T-helper 17 cell (primary cell): ENCODE measurements at places on chromosomes 12 and 14.

DNA sequence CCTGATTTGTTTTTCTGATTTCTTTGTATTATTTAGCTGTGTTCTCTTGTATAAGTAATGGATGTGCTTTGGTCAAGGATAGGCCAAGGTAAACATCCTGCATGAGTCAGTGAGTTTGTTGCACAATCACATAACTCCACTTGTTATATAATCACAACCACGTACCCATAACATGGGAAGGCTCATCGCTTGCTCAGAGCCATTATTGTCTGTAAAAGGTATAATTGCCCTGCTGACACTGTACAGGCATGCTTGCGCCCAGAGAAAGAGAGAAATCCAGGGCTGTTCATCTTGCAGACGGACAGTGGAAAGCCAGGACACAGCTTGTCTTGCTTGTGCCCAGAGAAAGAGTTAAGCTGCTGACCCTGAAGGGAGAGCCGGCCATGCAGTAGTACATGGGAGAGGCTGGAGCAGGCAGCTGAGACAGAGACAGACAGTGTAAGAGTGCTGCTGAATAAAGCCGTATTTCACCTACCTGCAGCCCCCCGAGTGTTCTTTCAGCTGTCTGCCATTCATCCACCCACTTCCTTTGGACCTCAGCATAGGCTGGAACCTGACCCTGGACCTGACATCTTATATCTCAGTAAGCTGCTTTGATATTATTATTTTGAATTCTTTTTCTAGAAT is 174.7 kb upstream of the DAAM1 start:
- no peak overlapping the region for H3K27ac ChIP-seq
- H3K36me3 ChIP-seq: no peaks in the 10 kb centered on the region
- H3K4me3 ChIP-seq: no peak overlapping the region

- peaks cover 24% of the 10 kb centered on the region for H3K4me1 ChIP-seq
- H3K27me3 ChIP-seq: peaks cover 79% of the 10 kb centered on the region
- H3K27ac ChIP-seq: peak overlapping the region; percentile 77
- DNase-seq: no peak
These were observed 62.6 kb downstream of the FBXL14 start for GRCh38 chr12:1531654-1532374.

DNA sequence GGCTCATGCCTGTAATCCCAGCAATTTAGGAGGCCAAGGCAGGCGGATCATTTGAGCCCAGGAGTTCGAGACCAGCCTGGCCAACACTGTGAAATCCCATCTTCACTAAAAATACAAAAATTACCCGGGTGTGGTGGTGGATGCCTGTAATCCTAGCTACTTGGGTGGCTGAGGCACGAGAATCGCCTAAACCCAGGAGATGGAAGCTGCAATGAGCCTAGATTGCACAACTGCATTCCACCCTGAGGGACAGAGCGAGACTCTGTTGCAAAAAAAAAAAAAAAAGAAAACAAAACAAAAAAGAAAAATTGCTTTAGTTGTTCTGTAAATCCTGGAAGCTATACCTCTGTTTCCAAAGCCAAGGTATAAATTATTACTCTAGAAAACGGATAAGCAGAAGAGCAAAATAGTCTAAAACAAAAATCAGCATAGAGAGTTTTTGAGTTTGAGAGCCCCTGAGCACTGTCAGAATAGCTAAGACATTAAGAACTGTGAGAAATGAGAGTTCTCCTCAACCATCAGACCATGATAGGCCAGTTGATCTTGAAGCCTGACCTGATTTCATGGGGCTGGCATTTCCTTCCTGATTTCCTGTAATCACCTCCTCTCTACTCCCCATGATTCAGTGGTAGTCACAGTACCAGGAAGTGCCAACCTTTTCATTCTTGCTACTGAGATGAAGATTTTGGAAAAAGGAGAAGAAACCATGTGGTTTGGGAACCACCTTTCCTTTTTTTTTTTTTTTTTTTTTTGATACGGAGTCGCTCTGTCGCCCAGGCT is 31.7 kb downstream of the ATP2A2 start:
- H3K27ac ChIP-seq: peak overlapping the region; percentile 90
- H3K4me3 ChIP-seq: peak overlapping the region; percentile 79
- peaks cover 5% of the 10 kb centered on the region for H3K36me3 ChIP-seq
- peaks cover 28% of the 10 kb centered on the region for H3K4me1 ChIP-seq
- no peak for DNase-seq

GRCh38 chr12:5258498-5258897 is 173.4 kb upstream of the NTF3 start:
- peaks cover 4% of the 10 kb centered on the region for H3K27me3 ChIP-seq
- H3K4me3 ChIP-seq: no peak overlapping the region
- no peak for DNase-seq
- H3K4me1 ChIP-seq: no peaks in the 10 kb centered on the region
- no peak overlapping the region for H3K27ac ChIP-seq

GRCh38 chr12:56880125-56880992 is 53.8 kb downstream of the SDR9C7 start:
- peaks cover 42% of the 10 kb centered on the region for H3K27me3 ChIP-seq
- DNase-seq: no peak
- no peak overlapping the region for H3K4me3 ChIP-seq
- no peak overlapping the region for H3K27ac ChIP-seq
- H3K36me3 ChIP-seq: peaks cover 4% of the 10 kb centered on the region

DNA sequence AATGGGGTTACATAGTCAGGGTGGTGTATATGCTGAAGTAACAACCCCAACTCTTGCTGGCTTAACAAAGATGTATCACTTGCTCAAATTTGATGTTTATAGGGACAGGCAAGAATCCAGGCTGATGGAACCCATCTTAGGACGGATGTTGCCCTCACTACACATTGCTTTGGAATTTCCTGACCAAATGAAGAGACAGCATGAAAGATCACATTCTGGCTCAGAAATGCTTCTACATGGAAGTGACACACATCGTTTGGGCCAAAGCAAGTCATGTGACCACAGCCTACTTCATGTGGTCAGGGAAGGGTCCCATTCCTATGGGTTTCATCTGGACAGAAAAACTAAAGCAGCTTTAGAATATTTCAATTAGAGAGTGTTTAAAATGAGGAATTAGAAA is 345.8 kb downstream of the TMEM132D start:
- H3K4me3 ChIP-seq: no peak overlapping the region
- no peaks in the 10 kb centered on the region for H3K27me3 ChIP-seq
- no peak overlapping the region for H3K27ac ChIP-seq
- H3K36me3 ChIP-seq: no peaks in the 10 kb centered on the region
- H3K4me1 ChIP-seq: no peaks in the 10 kb centered on the region
- DNase-seq: no peak

- H3K4me3 ChIP-seq: no peak overlapping the region
- H3K27ac ChIP-seq: no peak overlapping the region
- H3K4me1 ChIP-seq: no peaks in the 10 kb centered on the region
- no peaks in the 10 kb centered on the region for H3K27me3 ChIP-seq
- no peak for DNase-seq
These were observed 1.2 kb downstream of the SOX5 start for GRCh38 chr12:23948291-23948690.

GRCh38 chr12:21891751-21892217 is 49.4 kb downstream of the ABCC9 start:
- no peak overlapping the region for H3K27ac ChIP-seq
- peaks cover 10% of the 10 kb centered on the region for H3K27me3 ChIP-seq

- H3K4me1 ChIP-seq: no peaks in the 10 kb centered on the region
- peaks cover 20% of the 10 kb centered on the region for H3K36me3 ChIP-seq
- no peak overlapping the region for H3K27ac ChIP-seq
These were observed 25.1 kb upstream of the ZNF268 start for GRCh38 chr12:133156125-133156690.

DNA sequence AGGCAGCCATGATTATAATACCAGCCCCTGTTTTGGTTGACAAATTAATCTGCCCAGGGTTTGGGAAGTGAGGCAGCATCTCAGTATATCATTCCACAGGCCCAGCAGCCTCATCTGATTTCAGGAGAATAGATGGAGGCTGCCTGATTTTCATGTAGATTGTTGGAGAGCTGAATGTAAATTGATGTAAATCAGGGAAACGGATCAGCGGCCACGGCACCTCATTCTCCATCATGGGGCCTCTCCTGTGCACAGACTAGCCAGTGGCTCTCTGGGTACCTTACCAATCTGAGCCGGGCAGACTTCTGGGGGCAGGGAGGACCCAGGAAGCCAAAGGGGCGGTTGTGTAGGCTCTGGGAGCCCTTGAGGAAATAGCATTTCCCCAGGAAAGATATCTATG is 63.7 kb upstream of the GSC start:
- H3K27me3 ChIP-seq: no peaks in the 10 kb centered on the region
- H3K27ac ChIP-seq: no peak overlapping the region
- H3K36me3 ChIP-seq: no peaks in the 10 kb centered on the region

DNA sequence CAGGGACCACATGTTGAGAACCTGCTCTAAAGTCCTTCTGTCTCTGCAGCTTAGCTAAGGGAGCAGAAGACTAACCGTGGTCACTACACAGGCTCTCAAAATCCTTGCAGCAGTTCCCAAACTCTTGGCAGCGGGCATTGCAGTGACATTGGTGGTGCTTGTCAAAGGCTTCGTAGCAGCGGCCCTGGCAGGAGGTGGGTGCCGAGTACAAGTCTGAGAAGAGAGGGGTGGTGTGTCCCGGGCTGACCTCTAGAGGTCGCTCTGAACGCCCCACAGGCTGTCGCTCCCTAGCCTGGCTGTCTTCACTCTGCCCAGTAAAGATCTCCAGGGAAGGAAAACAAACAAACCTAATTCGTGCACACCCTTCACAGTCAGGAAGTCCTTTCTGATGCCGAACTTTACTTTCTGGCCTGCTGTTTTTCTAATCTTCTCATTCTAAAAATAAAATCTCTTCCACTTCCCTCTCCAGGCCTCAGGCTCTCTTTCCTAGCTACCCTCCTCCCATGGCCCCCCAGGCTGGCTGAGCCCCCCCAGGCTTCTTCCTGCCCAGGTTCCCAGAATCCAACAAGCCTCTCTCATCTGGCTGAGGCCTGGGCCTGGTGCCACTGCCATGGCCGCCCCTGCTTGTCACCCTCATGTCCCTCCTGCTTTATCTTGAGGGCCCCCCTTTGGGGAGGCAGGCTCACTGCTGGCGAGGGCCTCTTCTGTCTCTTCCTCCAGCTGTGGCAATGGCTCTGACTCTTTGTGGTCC is 7.7 kb downstream of the ENDOU start:
- H3K36me3 ChIP-seq: no peaks in the 10 kb centered on the region
- H3K27ac ChIP-seq: peak overlapping the region; percentile 86
- peaks cover 24% of the 10 kb centered on the region for H3K4me1 ChIP-seq
- no peak for DNase-seq
- H3K4me3 ChIP-seq: no peak overlapping the region
- no peaks in the 10 kb centered on the region for H3K27me3 ChIP-seq

GRCh38 chr14:92531106-92531873 is 17.7 kb downstream of the RIN3 start:
- H3K36me3 ChIP-seq: no peaks in the 10 kb centered on the region
- DNase-seq: no peak
- peaks cover 26% of the 10 kb centered on the region for H3K4me1 ChIP-seq
- peak overlapping the region; percentile 9 for H3K27ac ChIP-seq
- H3K4me3 ChIP-seq: no peak overlapping the region

DNA sequence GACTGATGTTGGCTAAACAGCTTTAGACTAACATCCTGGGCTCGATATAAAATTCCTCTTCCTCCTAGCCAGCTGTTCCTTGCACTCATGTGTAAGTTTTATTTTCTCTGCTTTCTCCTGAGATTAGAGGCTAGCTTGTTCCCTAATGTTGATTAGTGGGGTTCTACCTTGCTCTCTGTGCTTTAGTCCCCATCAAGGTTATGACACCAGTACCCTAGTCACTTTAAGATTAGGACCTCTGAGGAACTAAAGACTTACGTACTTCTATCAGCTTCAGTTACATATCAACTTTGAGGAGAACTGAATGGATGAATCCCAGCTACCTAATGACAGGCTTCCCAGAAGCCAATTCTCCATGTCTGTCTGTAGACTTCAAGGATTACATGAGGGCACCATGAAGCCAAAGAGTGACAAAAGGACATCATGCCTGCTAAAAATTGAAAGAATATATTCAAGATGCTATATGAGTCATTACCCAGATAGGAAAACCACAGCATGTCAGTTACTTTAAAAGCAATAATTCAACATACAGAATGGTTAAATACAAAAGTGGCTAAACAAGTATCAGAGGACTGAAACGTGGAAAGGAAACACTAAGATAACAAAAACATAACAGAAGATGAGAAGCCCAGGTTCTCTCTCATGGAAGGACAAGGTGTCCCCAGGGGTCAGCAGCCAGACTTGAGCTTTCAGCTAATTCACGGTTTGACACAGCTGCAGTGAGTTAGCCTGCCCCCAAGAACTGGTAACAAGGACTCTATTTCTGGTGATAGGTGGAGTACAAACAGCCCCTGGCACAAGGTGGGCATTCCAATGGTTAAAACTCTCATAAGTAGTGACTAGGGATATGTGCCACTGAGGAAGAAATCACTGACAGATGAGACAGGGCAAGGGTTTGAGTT is 20.4 kb downstream of the ADAM20 start:
- no peaks in the 10 kb centered on the region for H3K27me3 ChIP-seq
- peaks cover 8% of the 10 kb centered on the region for H3K4me1 ChIP-seq
- H3K4me3 ChIP-seq: peak overlapping the region; percentile 55
- no peaks in the 10 kb centered on the region for H3K36me3 ChIP-seq
- H3K27ac ChIP-seq: no peak overlapping the region
